Right atrium auricular region (tissue), 2 donors: ENCODE measurements at places on chromosomes 16 and 17. TPM values are rescaled to one million over a fixed set of nuclear protein-coding genes. Genes with fewer than 3 reads are reported as not detected.

The HCRT gene
- not detected for total RNA-seq

The CTNS gene
- total RNA-seq: 17.6 TPM

The KRT36 gene
- not detected for total RNA-seq

The PIGW gene
- 3.9 TPM for total RNA-seq

The ZFPM1 gene
- total RNA-seq: 1.7 TPM

The KRT39 gene
- not detected for total RNA-seq

The CCDC40 gene
- total RNA-seq: 9.3 TPM

The DPH1 gene
- 17.2 TPM for total RNA-seq

The DOC2B gene
- 2.4 TPM for total RNA-seq

The CDH3 gene
- 3.5 TPM for total RNA-seq

The CSH1 gene
- total RNA-seq: not detected

The LRRC46 gene
- 0.59 TPM for total RNA-seq

The SHCBP1 gene
- 0.37 TPM for total RNA-seq

The ATF7IP2 gene
- total RNA-seq: 22.6 TPM

The CCL14 gene
- total RNA-seq: 4.1 TPM

The HSD11B2 gene
- total RNA-seq: not detected

The HS3ST4 gene
- not detected for total RNA-seq
